ENCODE measurements at places on chromosomes 5 and 9. TPM values are rescaled to one million over a fixed set of nuclear protein-coding genes. Genes with fewer than 3 reads are reported as not detected.

- no peak for DNase-seq
These were observed 106.9 kb downstream of the GLDC start for GRCh38 chr9:6538666-6539071.

DNA sequence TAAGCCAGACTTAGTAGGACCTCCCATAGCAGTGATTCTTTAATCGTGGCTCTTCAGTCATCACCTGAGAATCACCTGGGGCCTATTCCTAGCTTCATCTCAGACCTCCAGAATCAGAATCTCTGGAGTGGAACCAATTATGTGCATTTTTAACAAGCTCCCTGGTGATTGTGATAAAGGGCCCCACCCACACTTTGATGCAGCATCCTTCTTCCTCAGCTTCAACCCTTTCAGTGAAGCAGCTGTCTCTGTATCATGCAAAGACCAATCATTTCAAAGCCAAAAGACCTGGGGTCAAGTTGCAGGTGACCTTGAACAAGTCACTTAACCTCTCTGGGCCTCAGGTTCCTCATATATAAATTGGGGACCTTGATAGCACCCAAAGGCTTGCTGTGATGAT is 17.1 kb downstream of the FBXO10 start:
- DNase-seq: no peak

DNA sequence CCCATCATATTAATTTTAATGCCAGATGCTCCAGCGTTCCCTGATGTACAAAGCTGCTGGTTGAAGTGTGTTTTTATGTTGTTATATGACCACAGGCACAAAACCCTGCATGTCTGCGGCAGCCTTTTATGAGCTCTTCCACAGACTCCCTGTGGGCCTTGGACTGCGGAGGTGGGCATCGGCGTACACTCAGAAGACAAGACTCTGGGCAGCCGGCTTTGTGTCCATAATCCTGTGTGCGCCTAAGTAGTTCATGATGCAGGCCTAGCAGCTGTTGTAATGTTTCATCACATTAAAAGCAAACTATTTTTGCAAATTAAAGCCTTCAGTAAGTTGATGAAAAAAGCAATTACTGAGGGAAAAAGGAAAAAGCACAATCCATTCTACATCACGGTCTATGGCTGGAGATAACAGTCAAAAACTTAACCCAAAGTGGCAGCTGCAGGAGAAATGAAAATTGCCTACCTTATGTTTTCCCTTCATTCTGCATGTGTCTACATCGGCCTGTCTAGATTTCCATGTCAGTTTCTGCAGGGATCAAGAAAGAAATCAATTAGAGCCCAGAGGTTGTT is 78.8 kb downstream of the SEMA6A start:
- no peak for DNase-seq

GRCh38 chr5:41842777-41843176 is 27.4 kb downstream of the OXCT1 start:
- DNase-seq: no peak

- no peak for DNase-seq
These were observed 21.3 kb downstream of the PWWP2A start for GRCh38 chr5:160097991-160098390.

DNA sequence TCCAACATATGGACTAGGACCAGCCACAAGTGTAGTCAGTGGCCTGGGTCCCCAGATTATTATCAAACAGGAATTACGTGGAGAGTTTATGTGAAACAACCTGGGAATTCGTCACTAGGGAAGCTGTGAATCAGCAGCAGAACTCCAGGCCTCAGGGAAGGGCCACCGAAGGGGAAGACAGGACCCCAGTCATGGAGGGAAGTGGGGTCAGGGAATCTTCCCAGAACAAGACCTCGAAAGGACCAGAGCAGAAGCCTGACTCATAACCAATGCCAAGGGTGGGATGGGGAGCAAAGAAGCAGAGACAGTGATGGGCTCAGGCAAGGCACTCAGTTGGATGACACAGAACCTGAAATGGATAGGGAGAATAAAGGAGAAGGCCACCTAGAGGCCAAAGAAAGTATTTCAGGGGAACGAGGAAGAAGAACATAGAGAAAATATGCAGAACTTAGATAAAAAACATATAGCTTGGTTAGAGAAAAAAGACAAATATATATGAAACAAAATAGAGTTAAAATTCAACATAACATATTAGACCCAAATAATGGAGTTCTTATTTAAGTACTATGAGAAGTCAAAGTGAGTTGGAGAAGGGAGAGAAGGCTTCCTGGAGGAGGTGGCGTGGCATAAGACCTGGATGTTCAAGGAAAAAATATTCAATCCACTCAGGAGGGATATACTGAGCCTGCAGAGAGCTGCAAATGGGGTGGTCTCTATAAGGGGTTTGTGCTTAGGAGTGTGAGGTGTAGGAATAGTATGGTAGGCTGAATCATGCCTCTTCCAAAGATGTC is 66.7 kb upstream of the CAST start:
- DNase-seq: no peak

DNA sequence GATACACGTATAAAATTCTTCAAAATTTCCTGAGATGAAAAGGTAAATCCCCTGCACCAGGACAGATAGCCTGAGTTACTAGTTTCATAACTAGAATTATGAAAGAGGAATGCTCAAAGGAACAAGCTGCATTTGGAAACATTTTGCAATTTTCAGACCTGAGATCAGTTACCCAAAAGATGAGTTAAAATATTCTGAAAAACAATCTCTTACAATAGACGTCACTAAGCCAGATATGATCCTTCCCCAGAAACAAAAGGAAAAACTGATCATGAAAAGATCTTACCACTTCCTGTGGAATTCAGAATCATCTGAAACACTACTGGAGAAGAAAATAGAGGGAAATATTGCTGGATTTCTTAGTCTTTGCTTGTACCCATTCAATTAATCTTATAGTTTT is 204.7 kb downstream of the ARRDC3 start:
- DNase-seq: no peak

PCDHGA6 gene
- total RNA-seq: 6.7 TPM

ANXA2R gene
- 0.94 TPM for total RNA-seq

All from Right ventricle myocardium superior (tissue), 1 donor.